Activated CD4-positive, alpha-beta T cell treated with anti-CD3 and anti-CD28 coated beads for 48 hours (primary cell): ENCODE measurements at places on chromosomes 5 and 9.

GRCh38 chr9:86721843-86722705 lies 225.2 kb downstream of the GAS1 start:
- no peak for DNase-seq

GRCh38 chr5:160348080-160348479 lies 22.3 kb downstream of the C1QTNF2 start:
- no peak for DNase-seq

- no peak for DNase-seq
These were observed 440.5 kb upstream of the WWC1 start for GRCh38 chr5:167850911-167851310.

DNA sequence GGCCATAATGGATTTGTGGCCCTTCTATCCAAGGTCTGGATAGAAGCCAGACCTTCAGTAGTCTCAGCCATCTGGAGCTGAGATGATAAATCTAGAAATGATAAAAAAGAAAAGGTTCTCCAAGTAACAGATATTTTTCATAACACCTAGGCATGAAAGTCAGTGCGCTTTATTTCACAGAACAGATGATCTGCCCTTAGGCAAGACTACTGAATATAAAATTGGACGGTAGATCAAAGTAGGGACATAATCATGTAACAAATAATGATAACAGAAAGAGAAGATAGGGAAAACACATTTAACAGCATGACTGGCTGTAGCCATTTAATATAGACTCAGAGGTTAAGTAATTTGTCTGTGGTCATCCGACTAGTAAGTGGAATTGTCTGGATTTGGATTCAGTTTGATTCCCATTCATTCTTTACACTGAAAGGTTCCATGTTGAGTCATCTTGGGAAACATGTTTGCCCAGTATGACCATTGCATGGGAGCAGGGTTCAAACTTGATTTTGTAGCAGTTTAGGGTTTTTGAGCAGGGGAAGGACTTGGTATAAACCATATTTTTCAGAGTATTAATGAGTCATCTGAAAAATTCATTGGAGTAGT lies 4.1 kb upstream of the CAVIN4 start:
- DNase-seq = no peak

GRCh38 chr9:97853844-97854695 lies 1.0 kb downstream of the FOXE1 start:
- peak; percentile 77 for DNase-seq

GRCh38 chr9:23254404-23255184 lies 571.4 kb downstream of the ELAVL2 start:
- DNase-seq = no peak

DNA sequence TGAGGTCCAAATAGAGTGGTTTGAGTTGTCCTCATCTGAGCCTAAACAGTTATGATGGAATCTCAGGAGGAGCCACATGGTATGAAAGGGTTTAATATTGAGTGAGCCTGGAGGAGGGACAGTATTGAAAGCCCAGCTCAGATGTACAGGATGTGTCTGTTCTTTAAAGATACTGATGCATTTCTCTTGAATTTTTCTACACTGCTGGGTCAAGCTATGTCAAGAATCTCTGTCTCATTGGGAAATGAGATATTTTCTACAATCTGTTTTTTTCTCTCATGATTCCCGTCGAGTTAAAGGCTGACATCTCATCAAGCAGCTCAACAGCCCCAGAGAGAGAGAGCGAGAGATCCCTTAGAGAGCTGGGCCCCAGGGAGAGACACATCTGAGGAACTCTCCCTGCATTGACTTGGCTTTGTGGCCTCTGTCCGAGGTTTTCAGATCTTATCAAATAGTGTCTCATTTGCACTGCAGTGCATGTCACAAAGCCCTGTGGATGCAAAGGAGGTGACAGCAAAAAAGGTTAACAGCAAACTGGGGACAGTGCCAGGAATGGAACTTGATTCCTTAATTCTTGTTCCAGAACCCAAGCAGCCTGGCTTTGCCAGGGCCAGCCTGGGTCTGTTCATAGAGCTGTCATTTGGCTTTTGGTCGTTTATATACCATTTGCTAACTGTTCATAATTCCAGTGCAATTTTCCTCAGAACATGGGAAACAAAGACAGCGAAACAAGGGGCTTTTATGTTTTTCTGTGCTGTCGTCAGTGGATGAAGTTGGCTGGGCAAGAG lies 19.0 kb upstream of the ACTBL2 start:
- DNase-seq = no peak

GRCh38 chr5:138725153-138725817 lies 27.9 kb upstream of the CTNNA1 start:
- DNase-seq = no peak

DNA sequence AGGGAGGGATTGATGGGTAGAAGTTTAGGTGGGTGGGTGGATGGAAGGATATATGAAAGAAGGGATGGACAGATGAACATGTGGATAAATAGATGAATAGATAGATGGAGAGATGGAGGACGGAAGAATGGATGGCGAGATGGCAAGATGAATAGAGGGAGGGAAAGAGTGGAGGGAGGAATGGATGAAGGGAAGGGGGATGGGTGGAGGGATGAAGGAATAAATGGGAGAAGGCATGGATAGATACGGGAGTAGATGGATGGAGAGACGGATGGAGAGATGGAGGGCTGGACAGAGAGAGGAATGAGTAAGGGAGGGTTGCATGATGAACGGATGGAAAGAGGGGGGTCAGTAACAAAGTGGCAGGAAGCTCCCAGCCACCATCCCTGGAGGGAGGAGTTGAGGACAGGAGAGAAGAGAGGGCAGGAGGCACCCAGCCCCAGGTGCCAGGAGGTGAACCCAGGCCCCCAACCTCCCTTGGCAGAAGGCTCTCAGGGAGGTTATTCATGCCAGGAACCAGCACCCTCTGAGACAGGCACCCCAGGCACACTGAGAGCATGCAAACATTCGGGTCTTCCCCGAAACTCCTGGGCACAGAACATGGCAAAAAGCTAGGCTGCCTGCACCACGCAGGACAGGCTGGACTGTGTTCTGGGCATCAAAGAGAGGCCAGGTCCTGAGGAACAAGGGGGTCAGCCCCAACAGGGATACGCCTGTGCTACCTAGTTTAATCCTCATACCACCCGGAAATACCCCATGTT lies 9.1 kb downstream of the SARDH start:
- no peak for DNase-seq

GRCh38 chr9:132136151-132136780 lies 25.6 kb upstream of the NTNG2 start:
- DNase-seq = no peak

DNA sequence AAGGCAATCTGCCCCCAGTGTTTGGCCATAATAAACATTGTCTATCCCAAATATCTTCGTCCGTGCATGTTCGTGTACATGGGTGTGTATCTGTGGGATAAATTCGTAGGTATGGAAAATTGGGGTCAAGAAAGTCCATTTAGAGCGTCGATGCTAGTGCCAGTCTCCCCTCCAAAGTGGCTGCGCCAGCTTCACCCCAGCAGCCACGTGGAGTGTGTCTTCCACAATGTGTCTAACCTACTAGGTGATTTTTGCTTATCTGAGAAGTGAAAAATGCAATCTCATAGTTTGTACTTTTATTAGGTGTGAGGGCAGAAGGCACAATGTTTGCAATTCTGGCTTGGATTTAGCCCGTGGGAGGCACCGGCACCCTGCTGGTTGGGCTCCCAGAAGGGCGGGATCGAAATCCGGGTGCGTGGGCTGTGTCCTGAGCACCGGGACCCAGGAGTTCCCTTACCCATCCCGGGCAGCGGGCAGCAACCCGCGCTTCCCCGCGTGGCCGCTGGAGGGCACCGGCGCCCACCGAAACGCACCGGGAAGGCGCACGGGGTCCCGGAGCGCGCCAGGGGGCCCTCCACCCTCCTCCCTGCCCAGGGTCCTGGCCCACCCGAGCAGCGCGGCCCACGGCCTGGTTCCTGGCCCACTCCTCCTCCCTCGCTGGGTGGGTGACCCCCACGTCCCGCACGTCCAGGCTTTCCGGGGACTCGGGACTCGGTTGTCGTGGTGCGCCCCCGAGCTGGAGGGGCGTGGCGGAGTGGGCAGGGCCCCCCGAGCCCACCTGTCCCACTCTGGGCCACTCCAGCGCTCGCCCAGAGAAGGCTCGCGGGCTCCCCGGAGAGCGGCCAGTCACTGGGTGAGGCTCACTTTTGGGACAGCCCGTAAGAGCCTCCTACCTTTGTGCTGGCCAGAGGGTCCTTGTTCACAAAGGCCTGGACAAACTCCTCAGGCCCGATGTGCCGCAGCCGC lies 55.4 kb upstream of the RNF130 start:
- peak; percentile 57 for DNase-seq

GRCh38 chr9:89436326-89436725 lies 61.6 kb downstream of the SEMA4D start:
- DNase-seq = no peak

GRCh38 chr9:136831002-136831719 lies 11.1 kb upstream of the AJM1 start:
- no peak for DNase-seq

GRCh38 chr5:126927429-126927828 lies 102.9 kb downstream of the MARCHF3 start:
- DNase-seq = no peak

DNA sequence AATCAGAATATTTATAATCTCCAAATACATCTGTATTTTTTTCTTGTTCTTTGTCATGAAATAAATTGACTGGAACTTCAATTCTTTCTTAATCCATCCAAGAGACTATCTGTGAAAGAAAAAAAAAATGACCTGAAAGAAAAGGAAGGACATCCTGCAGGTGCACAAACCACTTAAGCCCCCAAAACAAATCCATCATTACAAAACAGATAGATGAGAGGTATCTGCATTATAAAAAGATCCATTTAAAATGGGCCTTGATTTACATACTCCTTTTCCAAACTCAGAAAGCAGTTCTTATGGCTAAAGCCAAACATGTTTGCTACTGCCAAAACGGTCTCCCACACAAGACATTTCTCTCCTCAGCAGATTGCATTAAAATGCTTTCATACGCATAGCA lies 85.5 kb downstream of the ELAVL2 start:
- no peak for DNase-seq

DNA sequence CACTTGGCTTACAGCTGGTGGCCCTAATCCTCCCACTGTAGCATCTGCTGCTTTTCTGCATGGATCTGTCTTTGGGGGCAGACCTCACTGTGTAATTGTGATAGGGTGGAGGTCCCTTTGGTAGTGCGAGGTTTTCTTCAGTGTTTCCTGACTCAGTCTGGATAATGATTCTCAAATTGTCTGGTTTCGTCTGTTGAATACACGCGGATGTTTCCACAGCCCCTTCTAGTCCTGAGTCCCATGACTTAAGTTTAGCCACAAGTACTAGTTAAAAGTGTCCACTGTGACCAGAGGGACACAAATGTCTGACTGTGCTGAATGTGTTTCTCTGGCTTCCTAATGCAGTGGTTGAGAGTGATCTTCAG lies 70.5 kb downstream of the LMNB1 start:
- no peak for DNase-seq
